Progenitor cell of endocrine pancreas (in vitro differentiated cells): ENCODE measurements at places on chromosomes 1 and 21. TPM values are rescaled to one million over a fixed set of nuclear protein-coding genes. Genes with fewer than 3 reads are reported as not detected.

The SERTAD4 gene
- total RNA-seq: 1.1 and 1.8 TPM in 2 replicates

The COL11A1 gene
- 2.3 and 2.4 TPM in 2 replicates for total RNA-seq

The RIPK4 gene
- total RNA-seq: 28.9 and 30.1 TPM in 2 replicates

The SMYD3 gene
- 31.9 and 36.5 TPM in 2 replicates for total RNA-seq

The FCGR3B gene
- total RNA-seq: not detected in 2 replicates
